ENCODE measurements at places on chromosomes 2 and 18.
A peak's percentile ranks its signal among the peaks of the same experiment; 100 is the strongest.

DNA sequence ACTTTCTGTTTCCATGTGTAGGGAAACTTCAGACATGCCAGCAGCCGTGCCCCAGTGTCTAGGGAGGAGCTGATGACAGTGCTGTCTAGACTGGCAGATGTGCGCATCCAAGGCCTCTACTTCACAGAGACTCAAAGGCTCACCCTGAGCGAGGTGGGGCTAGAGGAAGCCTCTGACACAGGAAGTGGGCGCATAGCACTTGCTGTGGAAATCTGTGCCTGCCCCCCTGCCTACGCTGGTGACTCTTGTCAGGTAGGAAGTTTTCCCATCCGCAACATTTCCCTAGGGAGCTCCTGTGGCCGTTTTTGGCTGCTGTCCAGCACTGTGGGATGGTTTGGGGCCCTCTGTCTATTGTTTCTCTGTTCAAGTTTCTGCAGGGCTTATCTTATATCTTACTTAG is 143.1 kb upstream of the TTC39C start:
- DNase-seq, result no peak

GRCh38 chr18:67514901-67515540 is 1.5 kb downstream of the DSEL start:
- no peak for DNase-seq

DNA sequence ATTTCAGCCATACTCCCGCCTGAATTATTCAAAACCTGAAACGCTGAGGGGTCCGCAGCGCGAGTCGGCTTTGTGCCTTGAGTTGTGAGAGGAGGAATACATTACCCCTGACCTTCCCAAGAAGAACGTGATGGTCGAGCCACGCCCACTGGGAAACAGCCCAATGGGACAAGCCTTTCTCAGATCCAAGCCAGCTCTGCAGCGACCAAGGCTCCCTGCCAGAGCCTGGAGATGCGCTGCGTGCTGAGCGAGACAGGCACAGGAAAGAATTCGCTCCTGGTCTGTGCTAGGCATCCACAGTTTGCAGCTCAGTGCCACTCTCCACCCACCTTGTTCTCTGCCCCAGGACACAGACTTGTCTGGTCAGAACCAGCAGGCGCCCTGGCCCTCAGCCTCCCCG is 74.1 kb upstream of the GLI2 start:
- peak; percentile 46 for DNase-seq

DNA sequence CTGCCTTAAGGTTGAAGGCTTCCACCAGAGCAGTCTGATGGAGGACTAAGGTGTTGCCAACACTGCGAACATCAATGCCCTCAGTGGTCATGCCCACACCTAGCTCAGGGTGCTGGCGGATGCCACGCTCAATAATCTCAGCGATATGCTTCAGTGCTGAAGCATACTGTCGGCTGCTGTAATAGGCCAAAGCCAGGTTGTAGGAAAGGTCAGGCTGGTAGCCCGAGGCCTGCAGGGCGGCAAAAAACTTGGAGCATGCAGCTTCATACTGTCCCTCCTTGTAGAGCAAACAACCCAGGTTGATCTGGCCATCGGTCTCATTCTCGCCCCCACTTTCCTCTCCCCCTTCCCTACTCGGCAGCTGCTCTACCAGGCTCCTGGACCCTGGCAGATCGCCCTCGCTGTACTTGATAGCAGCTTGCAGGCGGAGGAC is 159.4 kb downstream of the AGPS start:
- no peak for DNase-seq

DNA sequence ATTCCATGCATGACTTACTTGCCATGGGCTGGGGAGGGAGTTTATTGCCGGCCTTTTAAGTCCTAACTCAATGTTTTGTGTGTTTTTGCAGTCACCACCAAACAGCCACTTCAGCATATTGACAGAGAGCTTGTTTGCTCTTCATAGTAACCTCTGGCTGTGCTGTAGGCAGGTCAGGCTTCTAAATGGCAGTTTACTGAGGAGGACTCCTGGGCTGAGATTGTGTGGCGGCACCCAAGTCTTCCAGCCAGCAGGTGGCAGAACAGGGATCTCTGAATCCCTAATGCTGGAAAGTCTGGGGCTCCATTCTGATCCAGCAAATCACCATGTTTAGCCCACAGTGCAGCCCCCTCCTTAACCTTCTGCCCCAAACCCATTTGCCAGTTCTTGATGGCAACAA is 121.2 kb downstream of the CAPN13 start:
- DNase-seq, result no peak

DNA sequence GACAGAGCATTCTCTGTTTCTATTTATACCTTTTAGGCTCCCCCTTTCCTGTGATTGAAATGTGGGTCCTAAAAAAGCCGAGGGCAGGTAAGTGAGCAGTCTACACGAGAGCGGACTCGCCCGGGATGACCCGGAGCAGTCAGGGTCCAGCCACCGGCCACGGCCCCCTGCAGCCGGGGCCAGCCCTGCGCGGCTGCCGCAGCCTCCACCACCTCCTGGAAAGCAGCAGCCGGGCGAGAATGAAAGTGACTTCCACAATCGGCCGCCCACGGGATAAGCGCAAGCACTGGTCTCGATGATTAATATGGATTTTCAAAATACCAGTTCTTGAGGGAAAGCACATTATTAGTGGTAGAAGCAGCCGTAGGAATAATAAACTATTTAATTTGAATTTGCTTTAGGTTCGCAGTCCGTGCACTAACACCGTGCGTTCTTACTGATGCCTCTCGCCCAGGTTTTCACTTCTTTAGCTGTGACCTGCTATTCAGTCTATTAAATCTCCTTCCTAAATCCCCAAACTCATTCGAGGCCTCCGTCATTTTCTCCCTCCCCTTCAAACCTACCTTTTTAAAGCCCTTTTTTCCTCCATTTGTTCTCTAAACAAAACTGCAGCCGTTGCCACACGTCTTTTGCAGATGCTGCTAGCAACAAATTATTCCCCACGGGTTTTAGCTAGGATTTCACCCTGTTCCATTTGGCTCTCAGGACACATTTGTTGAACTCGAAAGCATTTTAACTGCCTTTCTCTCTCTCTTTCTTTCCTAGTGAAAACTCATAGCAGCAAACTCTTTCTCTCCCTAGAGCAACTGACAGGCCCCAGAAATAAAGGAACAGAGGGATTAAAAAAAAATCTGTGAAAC is 1015.1 kb upstream of the PIK3C3 start:
- DNase-seq, result no peak

DNA sequence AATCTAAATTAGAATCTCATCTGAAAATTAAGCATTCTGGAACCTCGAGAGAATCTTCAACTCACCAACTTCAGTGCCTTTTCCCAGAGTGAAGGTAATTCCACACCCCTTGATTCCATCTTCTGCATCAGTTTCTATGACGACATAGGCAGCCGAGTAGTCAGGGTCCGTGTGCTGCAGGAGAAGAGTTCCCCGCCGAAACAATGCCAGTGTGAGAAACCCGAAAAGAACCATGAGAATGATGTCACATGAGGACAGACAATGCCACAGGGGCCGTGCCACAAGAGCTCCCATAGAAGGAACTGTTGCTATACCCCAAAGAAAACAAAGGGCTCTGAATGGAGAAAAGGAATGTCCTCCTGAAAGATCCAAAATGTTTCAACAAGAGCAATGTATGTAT is 6.0 kb downstream of the ENOSF1 start:
- DNase-seq, result no peak

DNA sequence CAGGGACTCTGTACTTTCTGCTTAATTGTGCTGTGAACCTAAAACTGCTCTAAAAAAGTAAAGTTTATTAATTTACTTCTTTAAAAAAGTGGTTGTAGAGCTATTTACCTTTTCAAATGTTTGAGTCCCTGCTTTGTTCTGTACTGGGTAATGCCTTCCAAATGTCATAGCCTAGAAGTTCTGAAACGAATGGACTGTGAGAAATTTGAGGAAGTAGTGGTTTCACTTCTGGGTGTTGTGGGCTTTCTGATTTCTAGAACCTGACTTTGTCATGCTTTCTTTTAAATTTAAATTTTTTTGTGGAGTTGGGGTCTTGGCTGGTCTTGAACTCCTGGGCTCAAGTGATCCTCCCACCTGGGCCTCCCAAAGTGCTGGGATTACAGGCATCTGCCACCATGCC is 44.6 kb downstream of the SMAD4 start:
- DNase-seq, result no peak

GRCh38 chr18:52845036-52845435 is 505.0 kb downstream of the DCC start:
- DNase-seq, result no peak

DNA sequence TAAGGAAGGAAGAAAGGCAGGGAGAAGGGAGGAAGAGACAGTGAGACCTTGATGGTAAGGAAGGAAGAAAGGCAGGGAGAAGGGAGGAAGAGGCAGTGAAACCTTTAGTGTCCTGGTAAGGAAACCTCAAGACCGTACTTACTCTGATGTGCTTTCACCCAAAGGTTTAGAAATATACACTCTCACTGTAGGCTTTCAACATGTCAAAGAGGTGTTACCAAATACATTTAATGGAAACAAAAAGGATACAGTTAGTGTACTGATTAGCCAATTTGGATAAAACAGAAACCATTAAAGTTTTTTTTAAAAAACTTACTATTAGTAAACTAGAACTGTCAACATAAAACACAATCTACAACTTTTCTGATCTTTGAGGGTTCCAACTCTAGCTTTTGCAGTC is 7.1 kb downstream of the FBXO15 start:
- DNase-seq, result no peak

DNA sequence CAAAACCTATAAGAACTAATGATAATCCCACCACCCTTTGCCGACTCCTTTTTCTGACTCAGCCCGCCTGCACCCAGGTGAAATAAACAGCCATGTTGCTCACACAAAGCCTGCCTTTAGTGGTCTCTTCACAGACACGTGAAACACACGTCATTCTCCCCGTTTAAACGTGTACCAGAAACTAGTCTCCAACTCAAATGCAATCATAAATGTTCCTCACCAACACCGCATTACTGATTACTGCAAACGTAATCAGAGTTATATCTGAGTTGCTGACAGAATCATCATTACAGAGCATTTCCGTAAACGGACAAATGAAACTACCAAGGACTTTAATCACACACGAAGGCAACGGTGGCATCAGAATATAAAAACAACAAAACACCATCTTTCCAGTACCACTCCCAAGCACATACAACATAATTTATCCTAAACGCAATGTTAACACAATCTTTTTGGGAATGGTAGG is 1.9 kb downstream of the CLK1 start:
- peak; percentile 28 for DNase-seq

GRCh38 chr2:143182649-143183048 is 53.4 kb downstream of the ARHGAP15 start:
- no peak for DNase-seq

DNA sequence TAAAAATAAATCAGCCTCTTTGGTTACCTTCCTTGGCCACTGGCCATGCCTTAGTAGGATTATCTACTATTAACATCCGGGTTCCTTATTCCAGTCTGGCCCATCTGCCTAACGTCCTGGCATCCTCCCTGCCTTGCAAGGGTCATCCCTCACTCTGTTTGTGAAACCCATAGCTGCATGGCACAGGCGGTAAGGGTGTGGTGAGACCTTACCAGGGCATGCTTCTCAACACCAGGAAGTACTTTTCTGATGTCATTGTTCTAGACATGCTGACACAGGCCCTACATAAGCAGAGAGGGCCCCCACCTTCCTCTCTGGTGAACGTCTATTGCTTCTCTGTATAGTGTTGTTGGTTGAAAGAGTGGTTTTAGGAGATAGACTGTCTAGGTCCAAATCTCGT is 296.8 kb upstream of the SPRED2 start:
- DNase-seq, result no peak

GRCh38 chr18:78751664-78752063 is 228.0 kb upstream of the SALL3 start:
- DNase-seq, result no peak

GRCh38 chr2:127597984-127598380 is 48.0 kb upstream of the GPR17 start:
- no peak for DNase-seq
